Muscle of arm (tissue), 14 donors: ENCODE measurements at places on chromosomes 7 and 10. TPM values are rescaled to one million over a fixed set of nuclear protein-coding genes. Genes with fewer than 3 reads are reported as not detected.
A peak's percentile ranks its signal among the peaks of the same experiment; 100 is the strongest.

The GSTK1 gene
- 84.4 TPM for polyA plus RNA-seq

The NYAP1 gene
- polyA plus RNA-seq: not detected

The KLF14 gene
- 1.2 TPM for polyA plus RNA-seq

The PLAU gene
- polyA plus RNA-seq: 29.2 TPM

DNA sequence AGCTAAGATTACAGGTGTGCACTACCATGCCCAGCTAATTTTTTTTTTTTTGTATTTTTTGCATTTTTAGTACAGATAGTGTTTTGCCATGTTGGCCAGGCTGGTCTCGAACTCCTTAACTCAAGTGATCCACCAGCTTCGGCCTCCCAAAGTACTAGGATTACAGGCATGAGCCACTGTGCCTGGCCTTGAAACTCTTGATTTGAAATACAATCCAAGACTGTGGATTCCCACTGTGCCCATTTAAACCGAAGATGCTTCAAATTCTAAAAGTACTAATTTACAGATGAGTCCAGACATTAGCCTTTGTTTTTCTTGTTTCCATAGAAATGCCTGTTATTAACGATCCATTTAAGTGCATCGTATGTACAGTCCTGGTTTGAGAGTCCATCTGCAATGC is 130.9 kb downstream of the CACNA2D1 start:
- no peak for DNase-seq

GRCh38 chr10:51300617-51301304 is 226.5 kb downstream of the PRKG1 start:
- DNase-seq: peak; percentile 19

DNA sequence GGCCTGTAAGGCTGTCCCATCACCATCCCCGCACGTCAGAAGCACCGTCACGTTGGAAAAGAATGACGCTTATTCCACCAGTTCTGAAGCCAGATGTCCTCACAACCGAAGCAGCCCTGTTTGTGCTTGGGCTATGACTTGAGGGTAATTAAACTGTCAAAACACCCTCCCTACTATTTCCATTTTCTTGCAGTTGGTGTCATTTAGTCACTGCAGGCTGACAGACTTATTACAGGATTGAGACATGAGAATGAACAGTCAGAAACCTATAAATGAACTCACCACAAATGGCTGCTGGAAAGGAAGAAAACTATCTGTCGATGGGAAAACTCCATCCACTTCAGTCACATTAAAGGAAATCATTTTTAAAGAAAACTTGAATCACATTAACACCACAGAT is 85.3 kb downstream of the VOPP1 start:
- no peak for DNase-seq

- DNase-seq: no peak
These were observed 12.6 kb downstream of the GHRHR start for GRCh38 chr7:30976381-30976780.

- peak; percentile 83 for DNase-seq
These were observed 295.5 kb downstream of the AHR start for GRCh38 chr7:17593819-17594419.

GRCh38 chr7:135670179-135670578 is 7.9 kb downstream of the STMP1 start:
- DNase-seq: no peak
